ENCODE measurements at places on chromosomes 2 and 18.

DNA sequence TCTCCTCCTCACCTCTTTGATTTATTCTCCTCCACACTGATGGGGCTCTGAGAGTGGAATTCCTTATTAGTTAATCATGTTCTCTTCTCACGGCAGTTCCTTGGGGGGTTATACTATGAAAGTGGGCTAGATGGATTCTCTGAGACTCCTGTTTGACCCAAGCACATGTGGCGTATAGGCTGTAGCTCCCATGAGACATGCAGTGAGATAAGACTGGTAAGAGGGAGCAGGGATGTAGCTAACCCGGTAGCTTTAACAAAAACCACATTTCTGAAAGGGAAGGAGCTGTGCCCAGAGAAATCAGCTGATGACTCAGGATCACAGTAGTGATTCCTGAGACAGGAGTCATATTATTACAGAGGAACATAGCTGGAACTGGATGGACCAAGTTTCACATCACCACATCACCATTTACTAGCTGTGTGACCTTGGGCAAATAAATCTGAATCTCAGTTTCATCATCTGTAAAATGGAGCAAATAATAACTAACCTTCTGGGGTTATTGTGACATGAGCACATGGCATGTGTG is 82.9 kb downstream of the CRIM1 start:
- DNase-seq = no peak

GRCh38 chr2:142668420-142668819 is 209.0 kb upstream of the KYNU start:
- DNase-seq = no peak

DNA sequence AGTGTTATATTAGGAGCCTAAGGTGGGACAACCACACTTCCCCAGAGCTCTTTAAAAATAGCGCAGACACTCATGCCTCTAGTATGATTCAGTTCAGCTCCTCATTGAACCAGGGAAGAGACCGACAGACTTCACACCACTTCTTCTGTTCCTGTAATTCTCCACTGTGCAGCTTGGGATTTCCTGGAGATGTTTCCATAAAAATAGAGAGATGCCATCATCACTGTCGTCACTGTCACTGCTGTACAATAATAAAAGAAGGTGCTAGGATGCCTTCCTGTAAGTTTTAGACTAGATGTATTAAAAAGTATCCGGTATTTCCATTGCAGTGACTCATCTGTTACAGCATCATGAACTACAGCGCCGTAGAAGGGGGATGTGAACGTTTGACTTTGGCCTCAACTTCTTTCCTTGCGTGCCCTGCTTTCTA is 110.9 kb downstream of the FAM210A start:
- DNase-seq = no peak

DNA sequence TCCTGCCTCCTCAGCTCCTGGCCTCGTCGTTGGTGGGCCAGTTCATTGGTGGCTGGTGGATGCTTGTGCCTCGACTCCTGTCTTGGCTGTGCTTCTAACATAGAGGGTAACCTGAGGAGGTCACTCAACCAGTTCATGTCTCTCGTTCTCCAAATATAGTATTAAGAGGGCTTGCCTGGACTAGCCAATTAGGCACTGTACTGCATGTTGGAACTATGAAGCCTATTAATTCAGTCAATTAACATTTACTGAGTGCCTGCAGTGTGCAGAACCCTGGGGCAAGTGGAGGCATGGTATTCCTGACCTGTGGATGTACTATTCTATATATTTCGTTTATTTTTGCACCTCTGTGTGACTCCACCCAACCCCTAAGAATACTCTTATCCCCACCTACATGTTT is 89.9 kb upstream of the PELI1 start:
- DNase-seq = no peak

DNA sequence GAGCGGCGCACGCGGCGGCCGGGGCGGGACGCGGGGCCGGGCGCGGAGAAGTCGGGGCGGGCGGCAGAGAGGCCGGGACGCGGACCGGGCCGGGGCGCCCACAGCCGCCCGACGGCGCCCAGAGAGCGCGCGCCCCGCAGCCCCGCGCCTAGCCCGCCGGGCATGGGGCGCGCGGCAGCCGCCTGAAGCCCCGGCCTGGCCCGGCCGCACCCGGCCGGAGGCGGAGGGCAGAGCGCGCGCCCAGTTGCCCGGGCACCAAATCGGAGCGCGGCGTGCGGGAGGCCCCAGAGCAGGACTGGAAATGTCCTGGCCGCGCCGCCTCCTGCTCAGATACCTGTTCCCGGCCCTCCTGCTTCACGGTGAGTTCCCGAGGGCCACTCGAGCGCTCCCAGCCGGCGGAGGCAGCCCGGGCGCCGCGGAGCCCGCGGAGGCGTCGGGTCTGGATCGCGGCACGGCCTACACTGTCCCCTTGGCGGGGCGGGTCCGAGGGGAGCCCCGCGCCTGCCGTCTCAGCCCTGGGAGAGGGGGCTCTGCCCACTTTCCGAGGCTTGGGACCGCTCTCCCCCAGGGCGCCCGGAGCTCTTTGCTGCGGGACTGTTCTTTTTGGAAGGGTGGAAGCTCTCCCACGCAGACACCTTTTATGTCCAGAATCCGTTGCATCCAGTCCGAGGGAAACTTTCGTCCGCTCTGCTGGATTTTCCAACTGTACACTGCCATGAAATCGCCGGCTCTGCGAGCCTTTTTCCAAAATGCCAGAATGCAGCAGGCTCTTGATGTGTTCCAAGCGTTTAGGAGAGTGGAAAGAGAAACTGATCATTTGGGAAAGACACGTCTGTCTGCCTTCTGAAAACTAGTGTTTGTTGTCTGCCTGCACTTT is 484 bp downstream of the APCDD1 start:
- DNase-seq = no peak

- no peak for DNase-seq
Observed at GRCh38 chr2:190477661-190478454, 56.7 kb downstream of the NEMP2 start.

DNA sequence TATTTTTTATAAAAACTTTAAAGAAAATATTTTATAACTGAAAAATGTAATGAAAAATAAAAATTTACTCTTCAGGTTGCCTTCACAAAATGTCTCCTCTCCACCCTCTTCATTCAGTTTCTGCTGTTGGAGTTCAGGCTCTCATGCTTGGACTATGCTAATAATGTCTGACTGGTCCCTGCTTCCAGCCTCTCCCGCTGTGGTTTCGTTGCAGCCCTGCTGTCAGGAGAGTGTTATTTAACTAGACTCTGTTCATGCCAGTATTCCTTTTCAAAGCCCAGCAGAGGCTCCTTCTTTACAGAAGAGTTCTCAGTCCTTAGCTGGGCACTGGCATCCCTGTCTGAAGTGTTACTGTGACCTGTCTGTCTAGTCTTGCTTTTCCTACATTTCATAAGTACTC is 40.4 kb downstream of the CLIP4 start:
- DNase-seq = no peak

- DNase-seq = no peak
Observed at GRCh38 chr18:53887447-53887846, 337.0 kb downstream of the MBD2 start.

- DNase-seq = no peak
Observed at GRCh38 chr2:197934934-197935289, 130.5 kb downstream of the PLCL1 start.

DNA sequence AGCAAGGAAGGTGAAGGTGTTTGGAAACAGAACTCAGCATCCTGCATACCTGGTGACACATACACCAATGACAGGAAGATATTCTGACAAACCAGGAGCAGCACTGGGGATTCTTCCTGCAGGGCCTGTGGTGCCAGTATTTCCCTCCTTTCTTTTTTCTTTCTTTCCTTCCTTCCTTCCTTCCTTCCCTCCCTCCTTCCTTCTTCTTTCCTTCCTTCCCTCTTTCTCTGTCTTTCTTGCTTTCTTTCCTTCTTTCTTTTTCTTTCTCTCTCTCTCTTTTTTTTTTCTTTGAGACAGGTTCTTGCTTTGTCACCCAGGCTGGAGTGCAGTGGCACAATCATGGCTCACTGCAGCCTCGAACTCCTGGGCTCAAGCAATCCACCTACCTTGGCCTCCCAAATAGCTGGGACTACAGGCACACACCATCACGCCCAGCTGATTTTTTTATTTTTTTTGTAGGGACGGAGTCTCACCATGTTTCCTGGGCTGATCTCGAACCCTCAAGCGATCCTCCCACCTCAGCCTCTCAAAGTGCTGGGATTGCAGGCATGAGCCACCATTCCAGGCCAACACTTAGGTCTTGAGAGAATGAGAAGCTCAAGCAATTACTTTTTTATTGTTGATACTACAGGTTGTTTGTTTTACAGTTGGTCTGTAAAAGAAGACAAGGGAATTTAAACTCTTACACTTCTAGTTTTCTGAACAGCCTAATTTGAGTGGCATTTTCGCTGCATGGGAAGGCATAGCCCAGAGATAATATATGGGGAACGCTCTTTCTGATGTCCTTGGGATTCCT is 54.7 kb upstream of the GATA6 start:
- no peak for DNase-seq

DNA sequence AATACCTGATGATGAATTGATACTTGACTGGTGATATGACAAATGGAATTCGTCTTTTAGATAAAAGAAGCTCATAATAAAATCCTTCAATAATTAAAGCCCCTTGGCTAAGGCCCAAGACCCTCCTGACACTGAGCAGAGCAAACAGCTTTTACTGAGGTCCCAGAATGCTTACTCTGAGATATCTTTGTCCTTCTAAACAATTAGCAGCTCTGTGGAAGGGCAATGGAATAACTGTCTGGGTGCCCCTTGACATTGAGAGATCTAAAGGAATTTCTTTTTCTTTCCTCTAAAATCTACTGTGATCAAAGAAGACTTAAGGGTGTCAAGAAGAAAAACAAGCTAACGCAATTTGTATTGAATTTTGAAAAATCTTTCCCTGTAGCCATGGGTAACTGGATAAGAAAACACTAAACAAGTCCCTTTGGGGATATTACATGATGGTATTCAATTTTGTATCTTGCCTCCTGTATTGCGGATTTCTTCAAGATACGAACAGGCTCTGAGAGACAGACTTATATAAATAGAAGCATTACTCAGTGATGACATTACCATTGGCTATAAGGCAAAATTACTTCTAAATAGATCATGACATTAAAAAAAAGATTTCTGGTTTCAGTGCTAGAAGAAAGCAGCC is 128.8 kb downstream of the MREG start:
- no peak for DNase-seq

GRCh38 chr2:57370882-57371585 is 675.6 kb upstream of the VRK2 start:
- no peak for DNase-seq

DNA sequence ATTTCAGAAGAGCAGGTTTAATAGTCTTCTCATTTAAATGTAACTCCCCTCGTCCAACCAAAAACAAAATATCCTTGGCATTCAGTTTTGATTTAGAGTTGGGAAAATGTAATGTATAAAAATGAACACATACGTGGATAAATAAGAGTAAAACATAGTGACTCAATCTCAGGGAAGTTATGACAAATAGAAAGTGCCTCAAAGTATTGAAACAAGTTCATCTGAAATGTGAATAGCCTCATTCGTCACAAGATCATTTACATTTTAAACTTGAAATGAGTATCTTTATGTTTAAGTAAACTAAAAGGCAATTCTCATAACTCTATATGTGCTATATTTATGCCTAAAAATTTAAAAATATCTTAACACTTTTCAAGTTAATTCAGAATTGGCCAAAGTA is 122.2 kb upstream of the SMAD7 start:
- no peak for DNase-seq

- DNase-seq = no peak
Observed at GRCh38 chr2:23645230-23645808, 260.3 kb downstream of the KLHL29 start.

DNA sequence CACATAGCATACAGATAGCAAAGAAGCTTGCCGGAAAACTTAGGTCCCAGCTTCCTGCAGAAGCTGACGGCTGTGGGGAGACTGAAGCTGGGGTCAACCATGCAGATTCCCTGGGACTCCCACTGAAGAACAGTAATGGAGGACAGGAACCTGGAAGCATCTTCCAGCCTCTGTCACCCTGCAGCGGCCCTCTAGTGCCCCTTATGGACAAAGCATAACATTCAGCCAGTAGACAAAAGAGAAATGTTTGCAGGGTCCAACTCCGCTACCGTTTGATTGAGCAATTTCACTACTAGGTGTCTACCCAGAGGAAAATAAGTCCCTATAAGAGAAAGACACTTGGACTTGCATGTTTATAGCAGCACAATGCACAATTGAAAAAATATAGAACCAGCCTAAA is 460.6 kb downstream of the CNTNAP5 start:
- no peak for DNase-seq

DNA sequence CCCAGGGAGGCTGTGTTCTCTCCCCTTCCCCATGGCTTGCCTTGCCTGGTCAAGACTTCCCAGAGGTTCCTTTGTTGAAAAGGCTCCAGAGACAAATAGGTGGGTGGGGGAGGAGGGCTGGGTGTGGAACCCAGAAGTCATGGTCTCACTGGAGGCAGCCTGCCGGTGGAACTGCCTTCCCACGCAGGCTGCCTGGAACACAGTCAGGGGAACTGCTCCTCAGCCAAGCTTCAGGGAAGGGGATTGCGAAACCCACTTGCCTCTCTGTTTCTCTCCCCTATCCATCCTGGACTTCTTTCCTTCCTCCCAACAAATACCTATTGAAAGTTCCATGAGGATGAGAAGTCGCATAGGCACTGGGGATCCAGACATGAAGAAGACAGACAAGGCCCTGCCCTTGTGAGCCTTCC is 31.6 kb downstream of the MARCO start:
- DNase-seq = no peak

GRCh38 chr2:41941831-41942230 is 106.0 kb upstream of the PKDCC start:
- no peak for DNase-seq

- no peak for DNase-seq
Observed at GRCh38 chr2:207860685-207861084, 91.0 kb upstream of the FZD5 start.

DNA sequence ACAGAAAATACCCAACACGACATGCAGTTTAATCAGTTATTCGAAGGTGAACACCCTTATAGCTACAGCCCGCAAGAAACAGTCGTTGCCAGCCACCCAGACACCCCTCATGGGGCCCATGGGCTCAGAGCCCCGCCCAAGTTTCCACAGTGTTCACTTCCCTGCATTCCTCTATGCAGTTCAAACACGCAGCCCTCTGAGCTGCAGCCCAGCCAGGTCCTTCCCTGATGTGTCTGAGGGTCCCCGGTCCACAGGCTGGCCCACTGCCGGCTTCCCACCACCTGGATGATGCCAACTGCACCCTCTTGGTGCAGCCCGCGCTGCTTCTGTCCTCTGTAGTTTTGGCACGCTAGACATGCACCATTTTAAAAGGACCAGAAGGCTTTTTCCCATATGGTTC is 87.4 kb downstream of the ZNF516 start:
- DNase-seq = no peak

DNA sequence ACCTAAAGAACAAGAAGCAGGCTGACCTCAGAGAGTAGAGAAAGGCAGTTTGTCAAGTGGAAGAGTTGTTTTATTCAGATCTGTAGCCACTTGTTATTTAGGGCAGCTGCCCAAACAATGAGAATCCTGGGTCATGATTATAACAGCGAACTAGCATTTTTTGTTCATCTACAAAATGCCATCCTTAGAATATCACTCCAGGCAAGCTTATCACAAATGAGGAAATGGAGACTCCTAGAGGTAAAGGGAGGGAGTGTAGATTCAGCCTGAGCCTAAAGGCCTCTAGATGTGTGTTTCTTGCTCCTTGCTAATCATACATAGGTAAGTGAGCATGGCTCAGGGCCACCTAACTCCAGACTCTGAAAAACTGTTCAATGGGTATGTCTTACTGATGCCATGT is 126.1 kb downstream of the HNMT start:
- DNase-seq = no peak

Measured in stimulated activated CD4-positive, alpha-beta T cell treated with anti-CD3 and anti-CD28 coated beads, Interleukin-15, amount 100 ng/mL, for 1 hour (primary cell).